Aorta (tissue), 5 donors: ENCODE measurements at places on chromosomes 13 and 19. TPM values are rescaled to one million over a fixed set of nuclear protein-coding genes. Genes with fewer than 3 reads are reported as not detected.

The C1QTNF9B gene
- total RNA-seq, result not detected

The OR7A5 gene
- not detected for total RNA-seq

The TMEM38A gene
- total RNA-seq, result 5.8 TPM

The CRLF1 gene
- 92.5 TPM for total RNA-seq

The ZNF560 gene
- total RNA-seq, result not detected

The MCEMP1 gene
- 0.63 TPM for total RNA-seq

The KIR2DL4 gene
- total RNA-seq, result not detected

The ZNF844 gene
- 7.8 TPM for total RNA-seq

The IZUMO2 gene
- not detected for total RNA-seq

The OR7C1 gene
- not detected for total RNA-seq

The KCNC3 gene
- total RNA-seq, result 3.2 TPM

The ZNF681 gene
- 3.0 TPM for total RNA-seq
